HT-29 (cell line): ENCODE measurements at places on chromosomes 5 and 9. TPM values are rescaled to one million over a fixed set of nuclear protein-coding genes. Genes with fewer than 3 reads are reported as not detected.

PCDHA8 gene
- total RNA-seq, result not detected in 2 replicates

- no peak for DNase-seq
These were observed 2.7 kb downstream of the HEMGN start for GRCh38 chr9:97935276-97935675.

- DNase-seq, result no peak
These were observed 9.6 kb upstream of the IRGM start for GRCh38 chr5:150836703-150837102.

GRCh38 chr5:65769539-65769938, 47.5 kb downstream of the NLN start:
- DNase-seq, result no peak

- no peak for DNase-seq
These were observed 182.2 kb downstream of the KCTD16 start for GRCh38 chr5:144352732-144353317.

DNA sequence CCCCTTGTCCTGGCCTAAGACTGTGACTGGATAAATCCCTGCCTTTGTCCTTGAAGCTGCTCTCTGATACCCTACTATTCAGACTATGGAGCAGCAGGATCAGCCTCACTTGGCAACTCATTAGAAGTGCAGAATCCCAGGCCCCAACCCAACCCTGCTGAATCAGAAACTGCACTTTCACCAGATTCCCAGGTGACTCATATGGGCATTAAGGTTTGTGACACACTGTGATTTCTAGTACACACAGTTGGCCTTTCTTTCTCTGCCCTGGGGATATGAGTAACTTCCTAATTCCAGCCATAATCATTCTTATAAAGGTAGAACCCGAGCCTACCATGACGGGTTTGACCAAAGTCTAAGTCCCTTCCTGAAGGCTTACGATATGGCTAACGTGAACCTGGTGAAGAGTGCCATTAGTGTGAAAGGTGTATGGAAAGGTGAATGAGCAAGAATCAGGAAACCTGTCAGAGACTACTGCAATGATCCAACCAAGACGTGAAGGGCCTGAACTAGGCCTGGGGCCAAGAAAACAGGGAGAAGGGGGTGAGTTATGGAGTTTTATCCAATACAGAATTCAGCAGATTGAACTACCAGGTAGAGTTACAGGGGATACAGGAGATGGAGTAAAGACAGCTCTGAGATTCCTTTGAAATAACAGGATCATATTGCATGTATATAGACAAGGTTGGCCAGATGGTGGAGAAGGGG, 533.0 kb downstream of the BNC2 start:
- DNase-seq, result no peak

- DNase-seq, result no peak
These were observed 88.9 kb downstream of the SNCAIP start for GRCh38 chr5:122400938-122401337.

DNA sequence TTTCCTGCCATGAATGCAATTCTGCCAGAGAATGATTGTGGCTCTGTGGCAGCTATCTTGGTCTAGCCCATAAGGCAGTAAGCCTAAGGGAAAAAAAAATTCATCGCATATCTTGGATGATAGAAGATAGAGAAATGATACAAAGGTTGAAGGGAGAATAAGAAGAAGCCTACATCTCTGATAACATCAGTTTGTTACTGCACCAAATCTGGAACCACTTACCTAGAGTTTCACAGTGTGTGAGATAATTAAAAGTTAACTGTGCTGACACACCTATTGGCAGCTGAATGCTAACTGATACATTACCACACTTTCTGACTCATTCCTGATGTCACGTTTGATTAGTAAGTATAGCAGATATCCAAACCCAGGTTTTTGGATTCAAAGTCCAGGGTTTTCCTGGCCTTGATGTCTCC, 91.6 kb upstream of the TAF11L2 start:
- no peak for DNase-seq

DBH gene
- not detected in 2 replicates for total RNA-seq

INVS gene
- 5.9 and 10.4 TPM in 2 replicates for total RNA-seq

DNA sequence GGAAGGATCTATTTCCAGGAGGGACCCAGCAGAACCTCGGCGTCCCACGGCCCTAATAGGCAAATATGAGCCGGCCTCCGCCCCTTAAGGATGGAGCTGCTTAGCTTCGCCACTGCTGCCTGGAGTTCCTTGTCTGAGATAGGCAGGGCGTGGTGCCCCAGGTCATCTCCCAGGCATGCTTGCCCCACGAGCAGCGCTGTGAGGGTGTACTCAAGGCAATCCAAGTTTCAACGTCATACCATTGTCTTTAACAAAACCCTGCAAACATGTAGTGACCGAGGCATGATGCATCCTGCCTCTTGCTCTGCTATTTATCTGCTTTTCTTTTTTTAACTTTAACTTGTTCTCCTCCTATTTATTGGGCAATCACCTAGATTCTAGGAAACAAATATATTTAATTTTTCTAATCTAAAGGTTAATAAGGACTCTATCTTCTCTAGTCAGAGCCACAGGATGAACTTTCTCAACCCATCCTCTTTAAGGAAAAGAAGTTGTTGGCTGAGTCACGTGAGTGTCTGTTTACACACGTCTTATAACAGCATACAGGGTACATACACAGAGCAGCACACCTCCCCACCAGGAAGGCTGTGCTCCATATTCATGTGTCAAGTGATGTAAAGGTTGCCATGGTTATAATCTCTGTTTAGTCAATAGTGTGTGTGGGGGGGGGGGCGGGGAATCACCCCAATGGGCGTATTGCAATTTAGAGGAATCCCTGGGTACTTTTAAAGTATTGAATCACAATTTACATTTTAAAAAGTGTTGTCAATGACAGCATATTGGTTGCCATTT, 27.3 kb upstream of the ZSWIM6 start:
- DNase-seq, result peak; percentile 73

TBC1D2 gene
- 16.0 and 17.6 TPM in 2 replicates for total RNA-seq

DNA sequence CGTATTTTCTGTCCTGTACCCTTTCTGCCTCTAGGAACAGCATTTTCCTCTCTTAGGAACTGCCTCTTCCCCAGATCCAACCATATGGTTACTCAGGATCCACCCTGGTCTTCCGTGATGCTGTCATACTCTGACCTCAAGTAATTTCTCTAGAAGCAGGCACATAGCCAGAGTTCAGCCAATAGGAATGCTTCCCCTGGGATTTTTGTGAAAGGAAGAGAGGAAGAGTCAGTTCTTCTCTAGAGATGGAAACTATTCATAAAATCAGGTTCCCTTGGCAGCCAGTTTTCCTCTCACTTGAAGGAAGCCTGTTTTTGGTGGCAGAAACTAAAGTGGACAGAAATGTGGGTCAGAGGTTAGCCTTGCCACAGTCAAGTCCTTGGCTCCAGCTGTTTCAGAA, 400.1 kb upstream of the PCSK5 start:
- DNase-seq, result no peak

DNA sequence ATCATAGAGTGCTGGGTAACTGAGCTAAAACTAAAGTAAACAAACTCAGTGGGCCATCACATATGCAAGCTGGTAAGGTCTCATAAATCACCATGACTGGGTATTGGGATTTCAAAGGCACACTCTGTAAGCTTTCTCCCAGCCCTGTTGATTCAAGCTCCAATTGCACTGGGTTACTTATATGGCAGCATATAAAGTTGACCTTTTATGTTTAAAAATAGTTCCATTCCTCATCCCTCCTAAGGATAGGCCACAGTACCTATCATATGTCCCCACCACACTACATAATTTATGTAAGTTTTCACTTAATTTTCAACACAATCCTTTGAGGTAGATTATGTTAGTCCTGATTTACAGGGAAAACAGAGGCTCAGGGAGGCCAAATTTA, 438.4 kb downstream of the RAB3C start:
- no peak for DNase-seq

GRCh38 chr5:119264186-119264585, 91.6 kb upstream of the TNFAIP8 start:
- no peak for DNase-seq

GRCh38 chr5:133381041-133381440, 231.3 kb downstream of the FSTL4 start:
- no peak for DNase-seq

- DNase-seq, result no peak
These were observed 20.7 kb upstream of the LIFR start for GRCh38 chr5:38576961-38577684.

- no peak for DNase-seq
These were observed 60.9 kb upstream of the GLRX start for GRCh38 chr5:95883185-95884016.

DNA sequence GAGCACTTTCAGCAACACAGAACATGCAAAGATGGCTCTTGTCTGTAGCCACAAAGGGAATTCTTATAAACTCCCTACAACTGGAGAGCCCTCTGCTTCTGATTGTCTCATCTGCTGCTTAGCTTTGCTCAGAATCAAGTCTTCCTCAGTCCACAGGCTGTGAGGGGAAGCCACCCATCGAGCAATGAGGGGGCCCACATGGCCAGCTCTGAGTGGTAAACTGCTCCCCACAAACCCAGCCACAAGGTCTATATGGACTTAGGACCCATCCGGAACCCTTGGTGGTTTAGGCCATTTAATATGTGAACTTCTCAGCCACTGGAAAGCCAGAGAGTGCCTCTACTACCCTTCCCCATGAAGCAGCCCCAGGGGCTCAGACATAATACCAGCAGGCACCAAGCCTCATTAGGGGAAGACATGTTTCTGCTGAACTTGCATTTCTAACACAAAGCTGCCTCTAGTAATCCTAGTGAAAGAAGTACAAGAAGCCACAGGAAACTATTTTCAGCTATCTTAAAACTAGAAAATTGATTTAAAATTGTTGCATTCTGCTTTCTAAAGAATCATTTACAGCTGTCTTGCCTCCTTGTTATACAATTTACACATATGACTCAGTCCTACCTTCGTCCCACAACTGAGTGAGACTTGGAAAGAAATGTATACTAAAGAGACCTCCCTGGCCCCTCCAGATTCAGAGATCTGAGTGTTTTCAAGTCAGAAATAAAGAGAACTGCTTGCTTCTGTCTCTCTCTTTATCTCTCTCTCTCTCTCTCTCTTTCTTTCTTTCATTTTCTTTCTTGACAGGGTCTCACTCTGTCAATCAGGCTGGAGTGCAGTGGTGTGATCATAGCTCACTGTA, 90.2 kb downstream of the ESM1 start:
- no peak for DNase-seq

GRCh38 chr9:97038611-97039513, at the start of gene CTSV:
CTSV (minus strand) TSS chr9:97039142; CDS start chr9:97038043, 1,099 bp downstream.
- peak; percentile 92 for DNase-seq

CTNND2 gene
- total RNA-seq, result not detected in 2 replicates

SH2D3C gene
- not detected in 2 replicates for total RNA-seq

DNA sequence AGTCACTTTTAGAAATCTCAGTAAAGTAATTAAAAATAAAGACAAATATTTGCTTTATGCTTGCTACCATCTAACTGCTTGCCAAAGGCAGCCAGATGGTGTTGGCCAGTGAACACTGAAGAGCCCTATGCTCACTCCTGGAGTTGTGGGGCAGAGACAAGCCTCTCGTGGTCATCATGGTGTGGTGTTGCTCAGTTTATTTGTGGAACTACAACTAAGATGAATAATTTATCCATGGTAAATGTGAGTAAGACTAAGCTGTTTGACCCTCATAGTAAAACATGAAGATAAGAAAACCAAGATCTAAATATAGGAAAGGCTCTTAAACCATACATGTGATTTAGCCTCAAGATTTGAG, 100.7 kb downstream of the PDE8B start:
- no peak for DNase-seq

GRCh38 chr9:87425202-87425601, 72.5 kb upstream of the DAPK1 start:
- no peak for DNase-seq

DNA sequence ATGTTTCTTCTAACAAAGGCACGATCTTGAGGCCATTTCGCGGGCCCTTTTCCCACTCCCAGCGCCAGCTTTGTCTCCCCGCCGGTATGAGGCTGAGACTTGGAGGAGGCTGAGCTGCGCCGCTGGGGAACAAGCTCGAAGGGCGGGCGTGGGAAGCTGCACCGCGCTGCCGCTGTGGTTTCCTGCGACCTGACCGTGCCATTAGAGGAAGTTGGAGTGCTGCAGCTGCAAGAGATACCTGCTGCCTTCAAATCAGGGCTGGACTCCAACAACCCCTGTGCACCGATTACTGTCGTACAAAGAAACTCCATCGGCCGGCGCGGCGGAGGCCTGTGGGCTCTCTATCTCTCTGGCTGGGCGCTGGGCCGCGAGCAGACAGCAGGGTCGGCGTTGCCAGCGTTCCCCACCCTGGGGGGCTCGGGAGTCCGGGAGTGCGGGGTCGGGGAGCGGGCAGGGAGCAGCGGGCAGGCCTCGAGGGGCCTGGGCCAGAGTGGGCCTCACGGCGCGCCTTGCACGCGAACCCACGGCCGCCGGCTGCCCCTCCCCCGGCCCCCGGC, 1.3 kb upstream of the ERBIN start:
- DNase-seq, result peak; percentile 67

DNA sequence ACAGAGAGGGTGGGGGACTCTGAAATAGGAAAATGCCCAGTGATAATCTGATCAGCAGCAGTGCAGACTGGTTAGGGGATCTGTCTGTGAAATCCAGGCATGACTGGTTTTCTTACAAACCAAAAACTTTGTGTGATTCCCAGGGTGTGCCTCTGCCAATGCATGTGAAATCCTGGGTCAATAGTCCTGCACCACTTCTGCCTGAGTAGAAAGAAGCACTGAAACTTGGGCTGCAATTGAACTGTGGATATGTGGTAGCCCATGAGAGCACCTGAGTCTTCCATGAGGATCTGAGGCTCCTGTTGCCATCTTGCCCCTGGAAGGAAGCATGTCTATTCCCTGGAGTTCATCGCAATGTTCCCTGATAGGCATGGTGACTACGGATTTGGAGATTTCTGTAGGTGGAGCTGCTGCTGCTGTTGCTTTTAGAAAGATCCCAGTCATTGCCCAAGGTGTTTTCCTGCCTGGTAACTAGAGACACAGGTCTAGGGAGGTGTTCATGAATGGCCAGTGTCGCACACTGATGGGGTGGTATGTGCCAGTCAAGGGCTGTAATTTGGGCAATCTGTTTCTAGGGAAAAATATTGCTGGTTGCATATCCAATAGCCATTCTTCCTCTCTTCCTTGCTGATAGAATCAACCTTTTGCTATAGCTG, 146.7 kb downstream of the CARTPT start:
- peak; percentile 13 for DNase-seq

- DNase-seq, result no peak
These were observed 473.0 kb downstream of the NTRK2 start for GRCh38 chr9:85142496-85142911.

DNA sequence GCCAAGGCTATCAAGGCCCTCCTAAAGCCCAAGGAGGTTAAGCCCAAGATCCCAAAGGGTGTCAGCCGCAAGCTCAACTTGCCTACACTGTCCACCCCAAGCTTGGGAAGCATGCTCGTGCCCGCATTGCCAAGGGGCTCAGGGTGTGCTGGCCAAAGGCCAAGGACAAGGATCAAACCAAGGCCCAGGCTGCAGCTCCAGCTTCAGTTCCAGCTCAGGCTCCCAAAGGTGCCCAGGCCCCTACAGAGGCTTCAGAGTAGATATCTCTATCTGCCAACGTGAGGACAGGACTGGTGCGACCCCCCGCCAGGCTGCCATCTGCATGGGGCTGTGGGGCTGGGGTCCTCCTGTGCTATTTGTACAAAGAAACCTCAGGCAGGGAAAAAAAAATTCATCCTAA, 3.3 kb downstream of the HOMER1 start:
- DNase-seq, result no peak

FAM13B gene
- total RNA-seq, result 6.6 and 15.2 TPM in 2 replicates

STPG3 gene
- total RNA-seq, result not detected in 2 replicates
